Fibroblast of gingiva (primary cell): ENCODE measurements at places on chromosomes 7 and 10.

DNA sequence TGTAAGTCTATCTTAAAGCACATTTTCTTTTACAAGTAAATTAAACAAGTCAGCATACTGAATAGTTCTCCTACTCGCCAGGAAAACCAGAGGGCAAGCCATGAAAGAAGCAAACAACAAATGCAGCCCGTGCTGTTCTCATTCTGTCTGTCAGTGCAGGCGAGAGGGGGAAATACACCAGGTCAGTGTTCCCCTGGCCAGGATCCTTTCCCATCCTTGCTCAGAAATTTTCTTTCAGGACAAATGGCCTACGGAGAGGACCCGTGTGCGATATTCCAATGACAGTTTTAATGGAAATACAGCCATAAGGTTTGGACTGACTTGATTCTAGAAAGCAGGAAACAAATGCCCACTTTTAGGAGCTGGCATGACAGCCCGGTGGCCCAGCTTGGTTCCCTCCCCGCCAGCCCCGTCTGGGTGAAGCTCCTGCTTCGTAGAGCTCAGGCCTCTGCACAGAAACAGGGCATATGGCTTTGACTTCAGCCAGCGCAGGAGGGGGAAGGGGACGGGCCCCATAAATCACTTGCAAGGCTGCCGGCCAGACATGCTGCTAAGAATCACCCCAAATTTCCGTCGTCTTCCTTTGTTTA, 67.8 kb downstream of the FRMD4A start:
- DNase-seq: no peak

DNA sequence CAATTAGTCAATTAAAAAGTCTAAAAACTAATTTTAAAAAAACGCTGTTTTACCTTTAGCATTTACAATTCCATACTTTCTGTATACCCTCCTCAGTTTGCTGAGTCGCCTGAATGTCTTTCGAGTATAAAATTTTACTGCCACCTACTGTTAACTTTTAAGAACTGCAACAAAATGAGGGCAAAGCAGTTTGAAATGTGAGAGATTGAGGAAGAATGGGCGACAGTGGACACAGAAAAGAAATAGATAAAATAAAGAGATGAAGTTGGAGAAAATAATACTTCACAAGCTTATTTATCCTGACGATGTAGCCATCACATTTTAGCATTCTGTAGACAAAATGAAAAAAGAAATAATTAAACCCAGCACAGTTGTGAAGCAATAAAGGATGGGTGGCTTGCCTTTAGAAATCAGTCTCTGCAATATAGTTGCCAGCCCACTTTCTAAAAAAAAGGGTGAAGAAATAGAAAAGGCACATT, 110.8 kb upstream of the PTN start:
- peak; percentile 42 for DNase-seq

DNA sequence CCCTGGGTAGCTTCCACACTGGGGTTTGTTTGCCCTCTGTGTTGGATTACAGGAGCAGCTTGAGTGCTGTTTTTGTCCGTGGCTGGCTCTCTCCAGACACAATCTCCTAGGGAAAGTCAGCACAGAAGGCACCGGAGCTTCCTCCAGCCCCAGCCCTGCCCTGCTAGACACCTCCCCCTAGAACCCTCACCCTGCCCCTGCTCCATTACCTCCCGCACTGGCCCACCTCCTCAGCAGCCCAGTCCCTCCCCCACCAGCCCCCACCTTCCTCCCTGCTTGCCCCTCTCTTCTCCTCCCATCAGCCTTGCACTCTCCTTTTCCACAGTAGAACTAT, 130.5 kb downstream of the ADCY1 start:
- no peak for DNase-seq

DNA sequence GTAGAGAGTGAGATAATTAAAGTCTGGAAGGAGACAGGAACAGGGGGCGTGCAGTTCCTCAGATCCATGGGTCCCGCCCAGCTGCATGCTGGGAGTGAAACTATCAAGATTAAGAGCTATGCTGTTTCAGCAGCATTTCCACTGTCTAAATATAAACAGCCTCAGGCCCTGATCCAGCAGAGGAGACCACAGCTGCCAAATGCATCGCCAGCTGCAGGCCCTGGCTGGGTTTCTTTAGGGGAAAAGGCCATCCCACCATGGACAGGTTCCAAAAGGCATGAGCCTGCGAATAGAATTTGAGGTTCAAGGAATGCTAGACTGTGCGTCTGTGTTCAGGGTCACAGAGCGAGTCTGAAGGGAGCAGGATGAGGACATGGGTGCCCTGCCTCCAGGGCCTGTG, 411.4 kb downstream of the PAXIP1 start:
- DNase-seq: no peak

- no peak for DNase-seq
Measured at GRCh38 chr7:27312820-27313219, 70.2 kb downstream of the EVX1 start.

DNA sequence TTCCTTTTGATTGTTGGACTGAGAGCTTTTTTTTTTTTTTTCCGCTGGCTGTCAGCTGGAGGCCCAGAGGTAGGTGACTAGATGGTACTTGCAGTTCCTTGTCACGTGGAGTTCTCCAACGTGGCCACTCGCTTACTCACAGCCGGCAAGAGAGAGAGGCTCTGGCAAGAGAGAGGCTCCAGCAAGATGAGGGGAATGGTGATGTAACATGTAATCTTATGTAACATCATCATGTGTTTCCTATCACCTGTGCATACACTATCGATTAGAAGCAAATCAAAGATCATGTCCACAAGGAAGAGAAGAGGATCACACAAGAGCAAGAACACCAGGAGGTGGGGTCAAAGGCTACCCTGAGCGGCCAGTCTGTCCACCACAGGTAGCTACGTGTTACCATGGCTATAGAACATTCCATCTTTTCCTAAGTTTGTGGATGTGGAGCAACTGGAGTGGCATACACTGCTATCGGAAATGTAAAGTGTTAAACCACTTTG, 4.0 kb upstream of the BORCS7 start:
- no peak for DNase-seq

- no peak for DNase-seq
Measured at GRCh38 chr7:157927313-157927925, 590.6 kb downstream of the DNAJB6 start.

GRCh38 chr7:132557489-132558044, 18.7 kb downstream of the PLXNA4 start:
- DNase-seq: no peak

GRCh38 chr7:93008833-93009232, 108.9 kb downstream of the SAMD9 start:
- DNase-seq: no peak

DNA sequence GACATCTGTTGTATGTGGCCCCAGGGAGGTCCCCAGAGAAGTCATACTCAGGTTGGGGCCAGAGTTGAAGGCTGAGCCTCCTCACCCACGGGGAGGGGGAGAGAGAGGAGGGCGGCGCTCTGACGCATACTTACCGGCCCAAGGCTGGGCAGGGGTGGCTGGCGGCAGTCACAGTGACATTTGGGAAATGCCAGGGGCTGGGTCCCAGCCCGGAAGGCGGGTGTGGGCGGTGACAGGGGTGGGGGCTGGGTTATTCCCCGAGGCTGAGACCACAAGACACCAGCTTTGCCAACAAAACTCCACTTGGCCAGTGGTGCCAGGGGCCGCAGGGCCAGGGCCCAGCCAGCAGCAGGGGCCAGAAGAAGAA, 41.1 kb downstream of the RASGEF1A start:
- no peak for DNase-seq

DNA sequence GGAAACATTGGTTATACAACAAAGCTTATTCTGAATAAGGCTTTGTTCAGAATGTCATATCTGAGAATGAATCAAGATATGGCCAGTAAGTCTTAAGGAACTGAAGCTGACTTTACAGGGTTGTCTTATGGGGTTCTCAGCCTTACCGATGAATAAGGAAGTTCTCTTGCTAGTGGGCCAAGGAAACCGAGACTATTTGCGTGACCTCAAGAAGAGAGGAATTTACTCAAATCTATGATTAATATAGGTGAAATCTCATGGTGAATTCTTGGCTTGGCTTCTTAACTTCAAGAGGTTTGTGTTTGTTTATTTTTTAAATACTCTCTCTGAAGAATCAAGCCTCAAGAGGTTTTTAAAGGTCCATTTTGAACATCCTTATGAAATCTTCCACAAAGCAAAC, 4.7 kb upstream of the MRLN start:
- DNase-seq: no peak

GRCh38 chr10:50850578-50851230, 34.7 kb downstream of the A1CF start:
- no peak for DNase-seq

GRCh38 chr7:749140-749551, 22.1 kb upstream of the PRKAR1B start:
- no peak for DNase-seq

DNA sequence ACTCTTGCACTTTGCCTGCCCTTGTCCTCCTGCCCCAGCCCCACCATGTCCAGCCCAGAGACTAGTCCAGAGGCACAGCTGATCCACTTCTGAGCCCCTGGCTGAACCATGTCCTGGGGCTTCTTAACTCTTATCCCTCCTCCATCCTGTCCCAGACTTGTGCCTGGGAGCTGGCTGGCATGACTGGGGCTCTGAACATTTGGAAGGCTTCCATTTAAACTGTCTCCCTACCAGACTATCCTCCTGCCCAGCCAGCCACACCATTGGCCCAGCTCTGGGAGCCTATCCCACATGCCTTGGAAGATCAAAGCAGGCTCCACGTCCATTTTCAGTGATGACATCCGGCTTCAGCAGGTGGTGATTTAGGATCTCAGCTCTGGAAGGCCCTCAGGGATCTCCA, 57.4 kb downstream of the FAM241B start:
- DNase-seq: no peak
